ENCODE measurements at places on chromosomes 1 and 21.

- peak; percentile 58 for DNase-seq
Observed at GRCh38 chr1:228960705-228961104, 225.4 kb downstream of the RHOU start.

DNA sequence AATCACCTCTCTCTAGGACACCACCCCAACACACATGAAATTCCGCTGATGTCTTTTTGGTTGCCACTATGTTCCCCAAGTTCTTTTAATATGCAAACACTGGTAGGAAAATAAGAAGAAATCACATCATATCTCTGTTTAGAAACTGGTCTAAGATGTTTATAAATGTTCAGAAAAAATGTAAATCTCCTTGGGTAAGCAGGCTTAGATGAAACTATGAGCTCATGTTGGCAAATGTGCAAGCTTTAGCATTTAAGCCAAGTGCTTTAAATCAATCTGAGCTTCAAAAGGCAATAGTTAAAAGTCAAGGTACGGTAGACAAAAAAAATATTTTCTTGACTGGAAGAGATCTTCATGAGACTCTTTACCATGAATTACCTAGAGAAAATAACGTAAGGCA, 25.2 kb upstream of the SLAMF9 start:
- DNase-seq = no peak

- DNase-seq = no peak
Observed at GRCh38 chr1:107225706-107226105, 84.9 kb downstream of the NTNG1 start.

DNA sequence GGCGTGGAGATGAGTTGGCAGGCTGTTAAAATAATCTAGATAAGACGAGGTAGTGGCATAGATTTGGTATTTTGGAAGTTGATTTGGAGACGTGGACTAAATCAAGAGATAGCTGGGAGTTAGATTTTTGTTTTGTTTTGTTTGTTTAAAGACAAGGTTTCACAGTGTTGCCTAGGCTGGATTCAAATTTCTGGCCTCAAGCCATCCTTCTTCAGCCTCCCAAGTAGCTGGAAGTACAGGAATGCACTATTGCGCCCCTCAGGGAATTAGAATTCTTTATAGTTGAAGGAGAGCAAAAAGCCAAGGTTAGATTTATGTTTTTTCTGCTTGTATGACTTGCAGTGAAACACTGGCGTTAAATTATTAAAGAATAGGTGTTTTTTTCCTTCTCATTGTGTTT, 22.3 kb upstream of the SNRPE start:
- DNase-seq = no peak

GRCh38 chr1:33366762-33367484, 46.0 kb upstream of the A3GALT2 start:
- no peak for DNase-seq

DNA sequence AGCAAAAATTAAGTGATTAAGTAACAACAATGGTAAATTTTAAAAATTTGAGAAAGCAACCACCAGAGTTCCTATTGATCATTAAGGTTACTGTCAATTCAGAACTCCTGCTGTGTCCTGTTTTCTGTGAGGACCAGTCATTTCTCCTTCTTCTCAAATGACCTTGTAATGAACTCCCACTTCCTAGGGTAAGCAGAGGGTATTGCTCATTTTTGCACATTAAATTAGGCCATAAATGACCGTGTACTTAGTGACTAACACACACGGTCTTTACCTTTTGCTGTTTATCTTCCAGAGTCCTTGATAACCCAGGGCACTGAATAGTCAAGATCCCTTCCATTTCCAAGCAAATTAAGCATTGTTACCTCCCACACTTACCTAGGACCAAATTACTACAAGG, 227.5 kb upstream of the LYPLAL1 start:
- DNase-seq = no peak

- no peak for DNase-seq
Observed at GRCh38 chr1:192474080-192474683, 101.4 kb upstream of the RGS1 start.

DNA sequence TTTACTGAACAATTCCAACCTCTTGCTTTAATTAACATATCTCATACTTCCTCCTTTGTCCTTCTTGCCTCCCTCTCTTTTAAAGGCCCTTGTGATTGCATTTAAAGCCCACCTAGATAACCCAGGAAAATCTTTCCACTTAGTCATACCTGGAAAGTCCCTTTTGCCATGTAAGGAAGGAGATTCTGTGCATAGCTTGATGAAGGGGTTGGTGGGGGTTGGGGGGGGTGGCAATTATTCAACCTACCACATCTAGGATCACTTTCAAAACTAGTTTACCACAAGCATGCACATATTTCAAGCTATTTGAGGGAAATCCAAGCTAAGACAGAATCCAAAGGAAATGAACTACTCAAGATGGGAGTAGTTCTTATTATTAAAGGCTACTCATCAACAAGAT, 249.1 kb upstream of the PTBP2 start:
- no peak for DNase-seq

GRCh38 chr1:208510192-208510952, 266.2 kb upstream of the PLXNA2 start:
- DNase-seq = no peak

DNA sequence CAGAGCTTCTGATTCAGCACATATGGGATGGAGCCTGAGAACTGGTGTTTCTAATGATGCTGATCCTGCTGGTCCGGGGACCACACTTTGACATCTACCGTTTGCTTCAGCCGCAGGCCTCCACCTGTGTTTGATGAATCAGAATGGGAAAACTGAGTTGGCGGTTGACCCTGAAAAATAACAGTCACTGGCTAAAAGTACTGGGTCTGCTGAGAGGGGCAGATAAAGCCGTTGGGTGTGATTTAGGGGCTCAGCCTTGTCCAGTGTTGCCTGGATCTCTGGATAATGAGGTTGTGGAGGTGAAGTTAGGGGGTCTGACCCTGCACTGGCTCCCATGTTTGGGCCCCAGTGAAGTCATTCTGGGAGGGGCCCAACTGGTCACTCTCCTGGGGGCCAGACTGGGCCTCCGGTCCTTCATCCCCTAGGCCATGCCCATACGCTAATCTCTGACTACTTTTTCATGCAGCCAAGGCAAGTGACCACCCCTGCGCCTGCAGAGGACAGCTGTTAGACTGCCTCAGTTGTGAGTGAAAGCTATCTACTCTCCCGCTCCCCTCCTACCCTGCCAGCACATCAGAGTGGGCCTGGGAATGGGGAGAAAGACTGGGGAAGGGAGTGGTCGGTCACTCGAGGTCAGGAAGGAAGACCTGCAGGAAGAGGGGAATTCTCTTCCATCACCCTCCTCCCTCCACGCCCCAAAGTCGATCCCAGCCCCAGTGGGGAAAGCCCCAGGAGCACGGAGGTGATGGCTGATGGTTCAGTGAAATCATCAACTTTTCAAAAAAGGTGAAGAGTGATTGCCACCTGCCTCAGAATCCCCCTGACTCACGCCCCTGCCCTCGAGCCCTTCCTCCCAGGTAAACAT, 27.7 kb downstream of the VASH2 start:
- DNase-seq = peak; percentile 62

GRCh38 chr1:116379674-116380498, 6.8 kb downstream of the ATP1A1 start:
- DNase-seq = no peak

DNA sequence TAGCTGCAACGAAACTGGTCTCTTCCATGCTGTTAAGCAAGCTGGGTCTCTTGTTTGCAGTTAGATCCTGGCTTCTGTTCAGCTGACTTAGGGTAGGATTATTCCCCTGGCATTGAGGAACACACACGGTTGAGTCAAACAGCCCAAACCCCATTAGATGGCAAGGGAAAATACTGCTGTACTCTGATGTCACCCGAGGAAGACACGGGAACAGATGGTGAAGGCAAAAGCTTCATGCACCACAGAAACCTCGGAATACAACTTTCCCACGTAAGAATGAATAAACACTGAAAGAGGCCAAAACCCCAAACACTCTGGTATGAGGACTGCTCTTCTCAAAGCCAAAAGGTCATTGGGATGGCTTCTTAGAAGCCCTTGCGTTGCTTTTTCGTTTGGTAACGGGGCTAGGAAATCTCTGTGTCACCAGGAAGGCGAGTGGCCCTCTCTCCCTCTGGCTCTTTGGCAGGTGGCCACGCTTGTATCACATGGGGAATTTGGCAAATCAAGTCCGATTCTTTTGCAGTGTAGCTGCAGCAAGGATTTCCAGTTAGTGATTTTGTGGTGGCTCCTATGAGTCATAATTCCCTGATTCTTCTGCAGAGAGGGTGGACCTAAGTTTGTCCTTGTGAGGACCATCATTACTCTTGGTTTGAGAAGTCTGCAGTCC, 16.7 kb upstream of the LYST start:
- DNase-seq = no peak

- DNase-seq = no peak
Observed at GRCh38 chr21:14863745-14864210, 201.0 kb downstream of the NRIP1 start.

DNA sequence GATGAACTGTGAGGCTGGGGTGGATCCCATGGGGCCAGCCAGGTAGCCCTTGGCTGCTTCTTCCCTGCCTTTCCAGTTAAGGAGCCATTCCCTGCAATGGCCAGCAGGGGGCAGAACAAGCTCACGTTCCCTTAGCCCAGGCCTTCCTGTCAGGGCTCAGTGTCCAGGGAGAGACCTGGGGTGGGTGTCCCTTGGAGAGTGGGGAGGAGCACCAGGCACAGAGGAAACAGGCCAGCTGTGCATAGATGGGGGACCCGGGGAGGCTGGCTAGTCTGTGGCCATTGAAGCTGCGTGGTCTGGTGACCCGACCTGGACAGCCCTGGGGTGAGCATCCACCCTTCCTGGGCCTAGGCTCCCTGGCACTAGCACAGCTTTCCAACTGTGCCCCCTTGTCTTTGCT, 13.2 kb upstream of the EPS8L3 start:
- no peak for DNase-seq

DNA sequence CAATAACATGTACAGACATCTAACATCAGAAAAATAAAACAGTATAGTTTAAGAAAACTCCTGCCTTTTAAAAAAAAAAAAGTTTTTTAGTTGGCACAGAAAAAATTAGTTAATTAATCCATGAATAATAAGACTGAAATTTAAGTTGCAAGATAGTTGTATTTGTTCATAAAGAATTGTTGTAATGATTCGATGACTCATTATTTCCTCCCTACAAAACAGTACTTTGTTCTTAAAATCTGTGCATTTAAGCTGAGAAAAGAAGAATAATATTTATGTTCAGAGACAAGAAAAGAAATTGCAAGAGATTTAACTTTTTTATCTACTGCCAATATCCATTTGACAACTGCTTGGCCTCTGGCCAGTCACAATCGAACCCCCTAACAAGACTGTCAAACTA, 894.7 kb downstream of the ADGRL2 start:
- DNase-seq = no peak

- no peak for DNase-seq
Observed at GRCh38 chr1:212587016-212587887, 21.3 kb upstream of the ATF3 start.

GRCh38 chr1:172837816-172838679, 179.1 kb downstream of the FASLG start:
- no peak for DNase-seq

DNA sequence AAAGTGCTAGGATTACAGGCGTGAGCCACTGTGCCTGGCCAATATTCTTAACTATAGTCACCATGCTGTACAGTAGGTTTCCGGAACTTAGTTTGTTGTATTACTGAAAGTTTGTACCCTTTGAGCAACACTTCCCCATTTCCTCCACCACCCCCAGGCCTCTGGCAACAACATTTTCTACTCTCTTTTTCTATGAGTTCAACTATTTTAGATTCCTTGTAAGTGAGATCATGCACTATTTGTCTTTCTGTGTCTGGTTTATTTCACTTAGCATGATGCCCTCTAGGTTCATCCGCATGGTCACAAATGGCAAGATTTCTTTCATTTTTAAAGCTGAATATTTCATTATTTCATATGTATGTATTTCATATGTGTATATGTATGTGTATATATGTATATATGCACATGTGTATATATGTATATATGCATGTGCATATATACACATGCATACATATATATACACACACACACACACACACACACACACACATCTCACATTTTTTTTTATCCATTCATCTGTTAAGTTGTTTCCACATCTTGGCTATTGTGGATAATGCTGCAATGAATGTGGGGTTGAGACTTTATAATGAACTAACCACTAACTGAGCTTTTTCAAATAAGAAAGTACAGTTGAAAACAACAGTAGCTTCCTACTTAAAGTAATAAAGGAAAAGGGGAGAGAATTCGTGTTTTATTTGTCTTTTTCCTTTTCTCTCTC, 256.8 kb upstream of the C1orf105 start:
- no peak for DNase-seq

DNA sequence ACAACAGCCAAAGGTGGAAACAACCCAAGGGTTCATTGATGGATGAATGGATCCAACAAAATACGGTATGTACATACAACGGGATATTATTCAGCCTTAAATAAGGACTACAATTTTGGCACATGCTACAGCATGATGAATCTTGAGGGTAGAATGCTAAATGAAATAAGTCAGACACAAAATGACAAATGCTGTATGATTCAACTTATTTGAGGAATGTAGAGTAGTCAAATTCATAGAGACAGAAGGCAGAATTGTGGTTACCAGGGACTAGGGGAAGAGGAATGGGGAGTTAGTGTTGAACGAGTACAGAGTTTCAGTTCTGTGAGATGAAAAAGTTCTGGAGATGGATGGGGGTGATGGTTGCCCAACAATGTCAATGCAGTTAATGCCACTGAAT, 118.0 kb upstream of the PAXBP1 start:
- no peak for DNase-seq

DNA sequence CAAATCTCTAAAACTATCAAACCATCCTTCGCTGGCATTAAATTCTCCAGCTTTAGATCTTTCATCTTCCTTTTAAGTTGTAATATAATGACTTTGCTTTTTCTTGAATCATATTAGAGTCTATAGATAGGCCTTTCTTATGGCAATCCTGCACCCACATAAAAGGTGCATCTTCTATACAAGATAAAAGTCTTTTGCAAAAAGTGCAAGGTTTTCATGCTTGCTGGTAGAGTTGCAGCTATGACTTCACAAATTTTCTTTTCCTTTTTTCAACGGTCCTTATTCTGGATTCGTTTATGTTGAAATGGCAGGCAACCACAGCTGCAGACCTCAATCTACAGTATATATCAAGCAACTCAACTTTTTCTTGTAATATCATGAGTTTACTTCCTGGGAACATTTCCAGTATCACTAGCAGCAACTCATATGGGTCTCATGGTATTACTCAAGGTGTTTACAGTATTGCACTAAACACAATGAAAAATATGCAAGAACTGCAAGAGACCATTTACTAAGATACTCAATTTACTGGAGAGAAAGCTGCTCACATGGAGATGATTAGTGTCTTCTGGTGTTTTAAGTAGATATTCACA, 22.1 kb downstream of the OMA1 start:
- DNase-seq = no peak

- DNase-seq = no peak
Observed at GRCh38 chr1:180680558-180681144, 48.8 kb downstream of the XPR1 start.

DNA sequence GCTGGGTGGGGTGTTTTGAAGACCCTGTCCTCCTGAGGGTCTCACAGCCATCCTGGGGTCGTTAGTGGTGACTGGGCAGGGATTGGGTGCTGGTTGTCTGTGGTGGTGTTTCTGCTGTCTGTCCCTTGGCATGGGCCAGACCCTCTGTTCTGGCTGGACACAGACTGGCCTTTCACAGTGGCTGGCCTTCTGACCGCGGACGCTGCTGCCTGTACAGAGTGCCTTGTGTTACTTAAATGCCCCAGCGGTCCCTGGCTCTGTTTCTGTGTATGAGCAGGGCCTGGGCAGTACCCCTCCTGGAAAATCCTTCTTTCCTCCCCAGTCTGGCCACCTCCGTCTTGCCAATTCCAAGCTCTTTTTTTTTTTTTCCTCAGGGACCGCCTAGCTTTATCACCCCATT, 50.9 kb downstream of the SH3BGR start:
- no peak for DNase-seq

- DNase-seq = no peak
Observed at GRCh38 chr1:235401251-235401650, 34.0 kb downstream of the TBCE start.
